Fibroblast of villous mesenchyme (primary cell): ENCODE measurements at places on chromosomes 2 and 18. TPM values are rescaled to one million over a fixed set of nuclear protein-coding genes. Genes with fewer than 3 reads are reported as not detected.

The ANKRD53 gene
- 0.43 and 1.3 TPM in 2 replicates for total RNA-seq

The PRADC1 gene
- 14.2 and 18.1 TPM in 2 replicates for total RNA-seq

GRCh38 chr2:1634681-1635341, 109.5 kb downstream of the PXDN start:
- no peak for DNase-seq

The CRYBA2 gene
- 1.3 TPM in 1 of 2 replicates, not detected in the other for total RNA-seq

GRCh38 chr18:75185460-75185859, 23.5 kb downstream of the PTGR3 start:
- DNase-seq, result no peak

GRCh38 chr18:56632070-56633022, 6.0 kb downstream of the TXNL1 start:
- no peak for DNase-seq

- peak; percentile 24 for DNase-seq
These were observed 364.5 kb upstream of the CDH2 start for GRCh38 chr18:28541276-28541930.

GRCh38 chr2:32423536-32423935, 66.7 kb downstream of the BIRC6 start:
- peak; percentile 61 for DNase-seq

DNA sequence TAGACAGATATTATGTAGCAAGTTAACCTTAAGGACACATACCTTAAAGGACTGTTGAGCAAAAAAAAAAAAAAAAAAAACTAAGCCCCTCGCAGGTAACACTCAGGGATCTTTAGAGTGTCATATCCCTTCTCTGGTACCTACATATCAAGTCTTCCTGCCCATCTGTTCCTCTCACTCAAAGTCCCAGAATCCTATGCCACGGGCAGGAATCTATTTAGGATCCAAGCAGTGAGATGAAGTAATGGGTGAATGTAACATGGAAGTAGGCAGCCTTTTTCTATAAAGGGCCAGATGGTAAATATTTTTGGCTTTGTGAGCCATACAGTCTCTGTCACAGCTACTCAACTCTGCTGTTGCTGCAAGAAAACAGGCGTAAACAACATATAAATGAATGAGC, 496.7 kb downstream of the STK39 start:
- DNase-seq, result no peak
